HL-60 (cell line): ENCODE measurements at places on chromosomes 6 and 20.

DNA sequence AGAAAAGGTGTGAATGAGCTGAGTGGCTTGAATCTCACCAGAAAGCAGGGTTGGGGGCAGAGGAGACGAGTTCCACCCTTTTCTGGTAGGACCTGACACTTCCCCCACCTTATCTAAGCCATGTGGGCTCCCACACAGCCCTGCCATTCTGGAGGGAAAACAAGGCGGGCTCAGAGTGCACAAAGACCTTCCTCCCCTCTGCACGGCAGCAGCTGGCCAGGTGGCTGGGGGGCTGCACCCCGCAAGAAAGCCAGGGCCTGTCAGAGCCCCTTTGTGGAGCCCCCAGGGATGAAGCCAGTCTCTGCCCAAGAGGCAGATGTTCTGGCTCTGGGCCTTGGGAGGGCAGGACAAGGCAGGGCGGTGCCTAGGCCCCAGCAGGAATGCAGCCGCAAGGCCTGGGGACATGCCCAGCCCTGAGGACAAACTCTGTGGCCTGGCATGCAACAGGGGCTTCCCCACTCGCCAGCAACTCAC, 48.4 kb upstream of the DSN1 start:
- no peak for DNase-seq

DNA sequence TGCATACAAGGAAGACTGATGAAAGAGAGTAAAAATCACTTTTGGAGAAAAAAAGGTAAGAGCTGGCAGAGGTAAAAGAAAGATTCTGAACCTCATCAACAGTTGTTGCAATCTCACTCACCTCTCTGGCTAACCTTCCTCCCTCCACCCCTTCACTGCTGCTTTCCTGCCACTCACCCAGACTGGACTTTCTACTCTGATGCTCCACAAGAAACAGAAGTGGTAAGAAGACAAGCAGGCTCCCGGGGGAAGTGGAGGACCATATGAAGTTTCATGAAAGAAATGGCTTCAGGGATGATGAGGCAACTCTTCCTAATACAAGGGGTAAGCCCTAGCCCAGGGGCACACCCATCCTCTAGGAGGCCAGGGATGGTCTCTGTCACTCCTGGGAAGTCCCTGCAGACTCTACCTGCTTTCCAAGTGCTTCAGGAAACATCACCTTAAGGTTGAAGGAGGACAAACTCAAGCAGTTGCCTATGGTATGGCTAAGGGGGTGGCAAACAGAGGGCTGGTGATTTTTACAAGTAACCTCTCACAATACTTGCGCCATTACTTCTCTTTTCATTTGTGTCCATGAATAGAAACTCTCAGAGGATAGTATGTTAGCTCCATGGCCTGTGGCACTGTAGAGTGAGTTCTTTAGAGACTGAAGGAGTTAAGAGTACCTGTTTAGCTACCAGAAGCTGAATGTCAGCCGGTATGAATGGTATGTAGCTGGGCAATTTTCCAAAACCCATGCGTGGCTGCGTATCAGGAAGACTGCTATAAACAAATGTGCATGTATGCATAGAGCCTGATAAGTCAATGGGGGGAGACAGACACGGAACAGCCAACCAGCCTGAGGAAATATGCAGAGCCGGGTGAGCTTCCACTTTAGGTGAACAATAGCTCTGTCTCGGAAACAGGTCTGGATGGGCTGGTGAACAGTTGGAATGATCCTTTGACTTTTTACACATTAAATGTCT, 112.0 kb downstream of the BACH2 start:
- no peak for DNase-seq

DNA sequence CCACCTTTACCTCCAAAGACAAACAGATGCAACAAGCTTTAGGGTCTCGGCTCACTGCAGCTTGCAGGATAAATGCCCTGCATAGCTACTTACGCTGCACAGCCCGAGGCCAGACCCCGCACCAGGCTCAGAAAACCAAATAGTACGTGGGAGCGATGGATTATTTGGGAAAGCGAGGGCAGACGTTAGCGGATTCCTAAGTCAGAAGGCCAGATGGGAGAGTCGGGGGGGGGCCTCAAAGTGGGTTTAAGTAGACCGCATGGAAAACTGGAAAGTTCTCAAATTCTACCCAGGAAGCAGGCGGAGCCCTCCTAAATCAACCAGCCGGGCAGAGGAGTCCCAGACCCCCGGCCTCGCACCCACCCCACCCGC, 382 bp downstream of the SFT2D1 start:
- no peak for DNase-seq

DNA sequence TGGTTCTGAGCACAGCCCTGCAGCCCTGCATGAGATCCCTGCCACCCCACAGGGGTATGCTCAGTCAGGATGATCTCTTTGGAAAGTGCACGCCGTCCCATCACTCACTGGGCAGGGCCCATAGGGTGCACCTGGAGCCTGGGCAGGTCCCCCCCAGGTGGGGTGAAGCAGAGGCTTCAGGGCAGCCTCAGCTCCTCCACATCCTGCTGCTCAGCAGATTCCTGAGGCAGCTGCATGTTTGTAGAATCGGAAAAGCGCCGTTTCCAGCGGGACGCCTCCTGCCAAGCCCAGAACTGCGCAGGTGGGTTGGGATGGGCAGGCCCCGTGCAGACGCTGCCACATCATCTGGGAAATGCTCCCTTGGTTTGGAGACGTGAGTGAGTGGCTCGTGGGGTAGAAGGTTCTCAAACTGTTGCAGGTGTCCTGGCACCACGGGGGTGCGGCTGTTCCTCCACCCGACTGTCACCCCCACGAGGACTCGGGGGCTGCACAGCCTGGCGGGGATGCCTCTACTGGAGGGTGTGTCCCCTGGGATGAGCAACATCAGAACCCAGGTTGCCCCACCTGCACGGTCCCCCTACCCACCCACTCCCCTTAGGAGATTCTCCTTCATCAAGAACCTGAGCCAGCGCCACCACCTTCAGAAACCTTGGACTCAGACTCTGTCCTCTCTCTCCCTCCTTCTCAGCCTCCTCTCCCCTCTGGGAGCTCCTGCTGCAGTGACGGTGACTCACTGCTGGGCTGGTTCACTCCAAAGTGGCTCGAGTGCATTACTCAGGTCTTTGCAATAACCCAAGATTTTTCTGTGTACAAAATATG, 334.1 kb downstream of the TAF4 start:
- DNase-seq: no peak

- no peak for DNase-seq
Measured at GRCh38 chr20:22801528-22801927, 217.2 kb upstream of the FOXA2 start.
